Stimulated activated CD8-positive, alpha-beta memory T cell treated with anti-CD3 and anti-CD28 coated beads, Interleukin-15, amount 100 ng/mL, for 48 hours (primary cell): ENCODE measurements at places on chromosomes 2 and 18.

GRCh38 chr2:226797289-226797988 is 2.2 kb downstream of the IRS1 start:
- no peak for DNase-seq

GRCh38 chr2:198905881-198906612 is 551.7 kb downstream of the SATB2 start:
- no peak for DNase-seq

DNA sequence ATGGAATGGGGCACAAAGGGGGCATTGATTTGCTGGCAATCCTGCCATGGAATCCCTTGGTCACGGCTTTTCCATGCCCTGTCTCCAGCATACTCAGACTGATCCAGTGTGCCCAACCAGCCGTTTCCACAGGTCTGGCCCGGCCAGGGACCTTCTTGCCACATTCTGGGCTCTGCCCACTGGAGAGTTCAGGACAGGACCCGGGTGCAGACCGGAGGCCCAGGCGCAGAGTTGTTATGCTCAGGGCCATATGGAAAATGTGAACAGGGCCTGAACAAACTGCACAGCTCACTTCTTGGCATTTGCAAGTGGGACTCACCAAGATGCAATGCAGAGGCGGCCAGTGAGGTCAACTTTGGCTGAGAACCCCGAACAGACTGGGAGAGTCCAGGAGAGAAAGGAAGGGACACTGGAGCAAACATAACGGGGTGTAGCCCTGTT is 15.6 kb upstream of the ASAP2 start:
- DNase-seq, result no peak

- DNase-seq, result peak; percentile 27
These were observed 31.8 kb downstream of the SP100 start for GRCh38 chr2:230447455-230448451.

DNA sequence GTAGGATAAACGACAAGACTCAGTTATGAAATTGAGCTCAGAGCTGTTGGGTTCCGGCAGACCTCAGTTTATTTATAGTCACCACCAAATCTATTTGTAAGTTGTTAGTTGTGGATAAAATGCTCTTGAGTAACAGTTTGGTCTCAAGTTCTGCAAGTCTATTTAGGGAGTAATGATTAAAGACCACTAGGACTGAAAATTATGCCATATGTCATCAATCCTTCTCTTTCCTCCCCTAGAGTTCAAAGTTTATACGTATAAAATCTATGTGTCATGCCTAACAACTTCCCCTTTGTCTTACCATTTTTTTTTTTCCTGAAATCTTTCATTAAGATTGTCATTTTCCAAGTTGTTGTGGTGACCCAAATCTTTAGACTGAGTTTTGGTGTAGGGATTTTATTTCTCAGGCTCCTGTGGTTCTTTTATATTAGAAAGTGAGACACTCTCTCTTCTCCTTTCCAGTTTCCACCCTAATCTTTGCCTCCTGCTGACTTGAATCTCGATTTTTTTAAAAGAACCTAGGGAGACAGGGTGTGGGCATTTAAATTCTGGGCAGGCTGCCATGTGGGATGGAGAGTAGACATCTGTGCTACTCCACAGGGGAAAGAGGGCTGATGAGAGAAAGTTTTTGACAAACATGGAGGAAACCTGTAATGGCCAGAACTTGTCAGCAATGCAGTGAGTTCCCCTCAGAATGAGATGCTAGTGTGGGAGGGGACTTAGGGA is 51.0 kb downstream of the LAMA3 start:
- no peak for DNase-seq

DNA sequence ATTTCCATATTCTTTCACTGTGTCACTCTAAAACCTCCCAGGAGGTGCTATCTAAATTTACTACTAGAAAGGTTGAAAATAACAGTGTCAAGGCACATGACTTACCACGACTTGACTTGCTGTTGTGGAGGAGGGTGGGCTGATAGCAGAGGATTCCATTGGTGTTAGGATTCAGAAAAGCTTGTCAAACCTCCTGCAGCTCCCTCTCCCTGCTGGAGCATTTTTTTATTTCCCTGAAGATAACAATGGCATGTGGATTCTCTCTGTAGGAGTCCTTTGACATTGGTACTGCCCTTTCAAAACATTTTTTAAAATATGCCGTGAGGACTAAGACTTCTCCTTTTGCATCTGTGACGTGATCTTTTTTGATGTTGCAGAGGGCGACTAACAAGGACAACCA is 696.9 kb upstream of the GYPC start:
- DNase-seq, result no peak

DNA sequence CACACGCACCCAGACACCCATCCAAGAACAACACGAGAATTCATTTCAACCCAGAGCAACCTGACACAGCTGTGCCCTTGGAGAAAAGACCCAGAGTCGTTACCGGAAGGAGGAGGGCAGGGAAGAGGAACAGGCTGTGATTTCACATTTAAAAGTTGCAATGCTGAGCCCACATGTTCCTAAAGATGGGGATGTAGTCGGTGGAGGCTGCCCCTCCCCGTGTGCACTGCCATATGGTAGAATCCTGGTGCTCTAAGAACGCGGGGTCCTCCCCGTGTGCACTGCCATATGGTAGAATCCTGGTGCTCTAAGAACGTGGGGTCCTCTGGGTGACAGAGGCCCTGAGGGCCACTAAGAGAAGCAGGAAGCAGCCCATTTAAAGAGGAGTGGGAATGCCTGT is 10.9 kb downstream of the MTERF4 start:
- DNase-seq, result no peak

GRCh38 chr2:100982431-100982861 is 19.6 kb upstream of the RPL31 start:
- DNase-seq, result no peak

DNA sequence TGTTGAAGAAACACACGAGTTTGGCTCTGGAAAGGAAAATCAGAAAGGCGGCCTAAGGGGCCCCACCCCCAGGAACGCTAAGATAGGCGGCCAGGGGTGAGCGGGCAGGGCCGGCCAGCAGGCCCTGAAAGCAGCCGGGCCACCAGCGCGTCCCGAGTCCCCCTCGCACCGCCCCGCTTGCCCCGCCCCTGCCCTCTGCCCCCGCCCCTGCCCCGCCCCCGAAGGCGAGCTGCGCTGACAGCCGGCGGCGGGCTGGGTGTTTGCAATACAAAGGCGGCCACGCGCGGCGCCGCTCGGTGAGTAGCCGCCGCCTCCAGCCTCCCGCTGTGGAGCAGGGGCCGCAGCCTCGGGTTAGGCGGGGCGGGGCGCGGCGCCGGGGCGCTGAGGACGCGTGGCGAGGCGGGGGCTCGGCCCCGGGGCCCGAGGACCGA is at the start of gene LPIN1:
LPIN1 (plus strand) TSS at position 257 of the 431 bp plus-strand sequence. CDS start 18,910 bp downstream, outside the sequence.
- peak; percentile 78 for DNase-seq

DNA sequence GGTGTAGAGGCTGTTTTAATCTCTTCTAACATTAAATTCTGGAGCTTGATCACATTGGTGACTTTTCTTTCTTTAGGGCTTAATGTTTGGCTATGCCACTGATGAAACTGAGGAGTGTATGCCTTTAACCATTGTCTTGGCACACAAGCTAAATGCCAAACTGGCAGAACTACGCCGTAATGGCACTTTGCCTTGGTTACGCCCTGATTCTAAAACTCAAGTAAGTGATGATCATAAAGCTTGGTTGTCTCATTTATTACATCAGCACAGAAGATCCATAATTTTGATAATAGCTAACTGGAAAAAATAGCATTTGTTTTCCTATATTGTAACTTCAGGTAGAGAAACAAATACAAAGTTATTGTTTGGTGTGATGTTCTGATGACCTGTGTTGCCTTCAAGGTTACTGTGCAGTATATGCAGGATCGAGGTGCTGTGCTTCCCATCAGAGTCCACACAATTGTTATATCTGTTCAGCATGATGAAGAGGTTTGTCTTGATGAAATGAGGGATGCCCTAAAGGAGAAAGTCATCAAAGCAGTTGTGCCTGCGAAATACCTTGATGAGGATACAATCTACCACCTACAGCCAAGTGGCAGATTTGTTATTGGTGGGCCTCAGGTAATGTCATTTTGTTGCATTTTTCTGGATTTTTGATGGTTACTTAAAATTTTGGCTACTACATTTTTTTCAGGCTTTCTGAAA is 2.9 kb downstream of the MAT2A start:
- no peak for DNase-seq

DNA sequence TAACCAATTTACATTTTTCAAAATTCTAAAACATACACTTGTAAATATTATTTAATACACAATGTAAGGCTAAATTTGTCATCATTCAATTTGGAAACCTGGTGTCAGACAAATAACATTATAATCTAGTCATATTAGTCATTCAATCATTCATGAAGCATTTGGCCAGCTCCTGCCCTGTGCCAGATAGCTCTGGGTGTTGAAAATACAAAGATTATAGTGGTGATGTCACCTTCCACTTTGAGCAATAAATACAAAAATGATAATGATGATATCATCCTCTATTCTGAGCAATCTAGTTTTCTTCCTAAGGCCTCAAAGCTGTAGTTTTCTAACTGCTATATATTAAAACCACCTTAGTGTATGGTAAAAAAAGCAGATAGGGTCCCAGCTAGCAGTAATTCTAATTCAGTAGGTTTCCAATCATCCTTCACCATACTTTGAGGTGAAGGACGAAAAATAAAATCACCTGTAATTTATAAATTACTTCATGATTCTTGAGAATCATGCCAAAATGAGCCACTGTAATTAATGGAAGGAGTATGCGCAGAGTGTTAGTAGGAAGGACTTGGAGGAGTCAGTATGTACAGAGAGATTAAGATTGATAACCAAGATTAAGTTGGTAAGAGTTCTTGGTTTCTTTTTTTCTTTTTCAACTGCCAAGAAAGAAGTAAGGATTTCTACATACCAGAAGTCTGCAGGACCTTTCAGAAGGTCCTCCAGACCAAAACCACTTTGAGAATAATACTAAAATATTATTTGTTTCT is 23.2 kb downstream of the MEMO1 start:
- no peak for DNase-seq

- no peak for DNase-seq
These were observed 145.1 kb upstream of the CDH19 start for GRCh38 chr18:66749030-66749429.

- DNase-seq, result no peak
These were observed 3.7 kb upstream of the MTCL1 start for GRCh38 chr18:8701546-8702118.

GRCh38 chr2:172655091-172655837 is 80.4 kb upstream of the RAPGEF4 start:
- DNase-seq, result no peak

GRCh38 chr18:26511339-26512071 is 36.8 kb downstream of the KCTD1 start:
- no peak for DNase-seq

DNA sequence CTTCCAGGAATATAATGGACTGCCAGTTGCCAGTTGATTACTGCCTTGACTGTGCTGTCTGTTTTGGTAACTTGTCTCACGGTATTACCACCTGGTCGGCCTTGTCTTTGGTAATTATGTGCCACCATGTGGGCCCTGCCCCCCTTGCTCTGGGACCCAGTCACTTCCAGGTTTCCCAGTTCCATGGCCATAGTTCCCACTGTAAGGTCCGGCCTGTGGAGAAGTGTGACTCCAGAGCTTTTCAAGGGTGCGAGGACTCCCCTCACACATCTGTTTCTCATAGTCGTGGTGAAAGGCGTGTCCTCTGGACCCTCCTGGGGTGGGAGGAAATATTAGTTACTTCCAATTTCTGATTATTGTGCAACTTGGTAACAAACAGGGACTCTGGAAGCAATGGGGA is 150.5 kb downstream of the SEPTIN10 start:
- DNase-seq, result no peak

- no peak for DNase-seq
These were observed 55.0 kb upstream of the DAPL1 start for GRCh38 chr2:158740127-158740526.

DNA sequence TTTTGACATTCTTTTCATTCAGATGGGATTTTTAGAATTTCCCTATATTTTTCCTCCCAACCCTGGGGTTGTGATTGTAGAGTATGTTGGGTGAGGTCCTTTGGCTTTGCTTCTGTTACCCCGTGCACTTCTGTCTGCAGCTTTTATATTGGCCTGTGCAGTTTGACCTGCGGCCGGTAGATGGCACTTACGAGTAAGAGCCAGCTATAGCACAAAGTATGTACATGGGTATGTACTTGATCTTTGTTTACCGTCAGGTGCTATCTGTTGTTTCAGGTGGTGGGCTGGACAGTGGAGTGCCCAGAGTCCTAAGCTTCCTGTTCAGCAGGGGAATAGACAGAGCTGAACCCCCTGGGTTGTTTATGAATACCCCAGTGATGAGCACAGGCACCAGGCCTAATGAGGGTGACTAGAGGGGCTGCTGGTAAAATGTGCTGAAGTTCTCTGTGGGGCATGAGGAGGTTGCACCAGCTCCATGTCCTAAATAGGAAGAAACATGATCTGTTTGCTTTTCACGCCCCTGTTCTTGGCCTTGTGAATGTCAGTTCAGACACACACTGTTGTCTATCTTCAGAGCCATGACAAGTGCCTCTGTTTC is 58.9 kb upstream of the THUMPD2 start:
- no peak for DNase-seq

DNA sequence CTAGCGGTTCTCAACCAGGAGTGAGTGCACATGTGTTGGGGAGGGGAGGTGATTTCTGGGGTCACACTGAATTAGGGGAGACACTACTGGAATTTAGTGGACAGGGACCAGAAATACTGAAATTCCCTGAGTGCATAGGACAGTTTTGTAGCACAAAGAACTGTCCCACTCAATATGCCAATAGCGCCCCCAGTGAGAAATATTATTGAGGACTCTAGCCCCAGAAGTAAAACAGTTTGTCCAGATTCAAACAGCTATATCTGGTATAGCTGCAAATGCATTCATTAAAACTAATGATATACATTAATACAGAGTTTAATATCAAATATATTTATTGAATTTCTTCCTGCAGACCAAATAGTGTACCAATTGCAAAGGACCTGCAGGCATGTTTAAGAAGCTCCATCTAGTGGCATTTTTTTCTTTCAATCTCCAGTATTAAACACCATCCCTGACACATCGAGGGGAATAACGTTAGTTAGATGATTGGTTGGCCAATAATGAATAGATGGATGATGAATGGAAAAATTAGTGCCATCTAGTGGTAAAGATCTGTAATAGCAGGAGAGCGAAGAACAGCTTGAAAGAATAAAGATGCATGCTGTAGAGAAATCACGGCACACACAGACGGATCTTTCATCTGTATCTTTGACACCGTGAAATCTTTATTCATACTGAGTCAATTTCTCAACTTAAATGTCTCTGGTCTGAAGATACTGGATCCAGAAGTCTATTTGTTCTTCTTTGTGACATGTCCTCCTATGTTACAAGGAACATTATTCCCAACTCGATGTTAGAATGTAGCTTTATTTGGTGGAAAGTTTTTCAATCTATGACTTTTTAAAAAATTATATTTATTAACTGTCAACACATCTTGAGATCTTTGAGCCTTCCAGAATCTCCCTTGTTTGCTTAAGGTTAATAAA is 62.5 kb downstream of the DHRS9 start:
- no peak for DNase-seq
